Right atrium auricular region (tissue), 2 donors: ENCODE measurements at places on chromosomes 13 and 19. TPM values are rescaled to one million over a fixed set of nuclear protein-coding genes. Genes with fewer than 3 reads are reported as not detected.
A peak's percentile ranks its signal among the peaks of the same experiment; 100 is the strongest.

DNA sequence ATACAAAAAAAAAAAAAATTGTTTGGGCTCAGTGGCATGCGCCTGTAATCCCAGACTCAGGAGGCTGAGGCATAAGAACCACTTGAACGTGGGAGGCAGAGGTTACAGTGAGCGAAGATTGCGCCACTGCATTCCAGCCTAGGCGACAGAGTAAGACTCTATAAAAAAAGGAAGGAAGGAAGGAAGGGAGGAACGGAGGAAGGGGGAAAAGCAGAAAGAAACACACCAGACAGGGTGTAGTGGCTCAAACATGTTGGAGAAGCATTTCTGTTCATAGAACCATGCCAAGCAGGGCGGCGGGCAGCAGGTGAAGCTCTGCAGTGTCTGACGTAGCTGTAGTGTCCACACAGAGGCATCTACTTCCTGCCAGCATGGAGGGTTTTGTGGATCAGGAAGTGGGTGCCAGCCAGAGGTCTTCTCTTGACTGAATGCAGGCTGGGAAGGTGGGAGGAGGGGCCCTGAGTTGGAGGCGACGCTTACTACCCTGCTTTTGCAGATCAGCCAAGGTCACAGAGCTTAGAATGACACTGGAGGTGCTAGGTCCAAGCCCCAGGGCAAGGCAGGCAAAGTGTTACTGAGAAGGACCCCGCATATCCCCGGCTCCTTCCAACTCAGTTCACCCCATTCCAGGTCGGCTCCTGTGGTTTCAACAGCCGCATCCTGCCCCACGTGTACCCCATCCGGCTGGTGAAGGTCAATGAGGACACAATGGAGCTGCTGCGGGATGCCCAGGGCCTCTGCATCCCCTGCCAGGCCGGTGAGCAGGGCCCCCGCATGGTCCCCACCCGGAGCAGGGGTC lies 11.6 kb upstream of the PGLS start:
- no peak for DNase-seq

DNA sequence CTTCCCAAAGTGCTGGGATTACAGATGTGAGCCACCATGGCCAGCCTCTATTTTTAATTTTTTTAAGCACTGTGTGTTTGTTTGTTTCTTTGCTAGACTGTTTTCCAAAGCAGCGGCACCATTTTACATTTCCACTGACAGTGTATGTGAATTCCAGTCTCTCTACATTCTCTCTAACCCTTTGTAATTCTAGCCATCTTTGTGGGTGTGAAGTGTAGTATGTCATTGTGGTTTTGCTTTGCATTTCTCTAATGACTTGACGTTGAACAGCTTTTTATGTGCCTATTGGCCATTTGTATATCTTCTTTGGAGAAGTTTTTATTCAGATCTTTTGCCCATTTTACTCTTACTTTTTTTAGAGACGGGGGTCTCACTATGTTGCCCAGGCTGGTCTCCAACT lies 11.6 kb downstream of the PNPLA6 start:
- no peak for DNase-seq

DNA sequence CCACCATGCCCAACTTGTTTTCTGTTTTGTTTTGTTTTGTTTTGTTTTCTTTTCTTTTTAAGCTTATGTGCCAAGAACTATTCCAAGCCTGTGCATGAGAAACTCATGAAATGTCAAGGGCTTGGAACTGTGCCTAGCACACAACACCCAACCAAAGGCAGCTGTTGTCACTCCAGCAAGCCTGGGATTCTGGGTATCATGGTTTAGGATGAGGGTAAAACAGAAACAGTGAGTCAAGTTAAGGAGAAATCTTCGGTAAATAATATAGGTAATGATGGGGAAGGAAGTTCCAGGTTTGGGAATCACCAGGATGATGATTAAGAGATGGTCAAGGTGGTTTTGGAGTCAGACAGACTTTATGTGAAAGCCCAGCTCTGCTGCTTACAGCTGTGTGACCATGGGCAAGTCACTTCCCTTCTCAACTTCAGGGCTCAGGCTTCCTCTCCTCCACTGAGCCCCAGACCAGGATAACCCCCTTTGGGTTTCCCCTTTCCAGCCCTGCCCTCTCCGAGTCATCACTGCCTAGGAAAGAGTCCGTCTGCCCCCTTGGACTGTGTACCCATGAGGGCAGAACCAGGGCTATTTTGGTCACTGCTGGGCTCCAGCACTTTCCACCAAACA lies 5.0 kb downstream of the PVR start:
- DNase-seq: peak; percentile 63

- no peak for DNase-seq
Observed at GRCh38 chr19:14515501-14516047, 2.6 kb downstream of the DNAJB1 start.

NUP58 gene
- 24.7 TPM for total RNA-seq

DNA sequence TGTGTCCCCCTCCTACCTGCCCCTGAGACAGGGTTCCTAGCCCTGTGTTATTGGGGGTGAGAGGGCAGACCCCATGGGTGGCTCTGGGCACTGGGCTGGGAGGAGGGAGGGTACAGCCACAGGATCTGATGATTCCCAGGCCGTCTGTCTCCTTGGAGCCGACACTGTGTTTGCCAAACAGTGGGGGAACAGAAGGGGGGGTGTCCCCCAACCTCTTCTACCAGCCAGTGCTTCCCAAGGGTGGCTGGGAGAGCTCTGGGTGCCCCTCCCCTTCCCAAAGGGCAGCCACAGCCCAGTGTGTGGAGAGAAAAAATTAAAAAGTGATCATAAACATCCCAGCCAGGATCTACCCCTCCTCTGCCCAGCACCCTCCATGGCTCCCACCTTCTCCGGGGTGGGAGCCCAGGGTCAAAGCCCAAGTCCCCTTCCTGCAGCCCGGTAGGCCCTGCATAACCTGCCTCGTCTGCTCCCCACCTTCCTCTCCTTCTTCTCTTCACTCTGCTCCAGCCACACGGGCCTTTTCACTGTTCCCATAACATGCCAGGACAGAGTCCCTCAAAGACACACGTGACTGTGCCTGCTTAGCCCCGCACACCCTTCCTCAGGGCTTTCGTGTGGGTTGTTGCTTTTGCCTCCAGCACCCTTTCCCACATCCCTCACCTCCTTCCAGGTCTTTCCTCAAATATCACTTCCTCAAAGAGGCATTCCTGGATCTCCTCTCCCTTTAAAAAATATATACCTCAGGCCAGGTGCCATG lies 1.4 kb upstream of the PLIN4 start:
- DNase-seq: no peak

B3GLCT gene
- total RNA-seq: 18.2 TPM

SPRYD7 gene
- 6.1 TPM for total RNA-seq

LGALS4 gene
- 0.67 TPM for total RNA-seq

ELOF1 gene
- total RNA-seq: 17.1 TPM

DNA sequence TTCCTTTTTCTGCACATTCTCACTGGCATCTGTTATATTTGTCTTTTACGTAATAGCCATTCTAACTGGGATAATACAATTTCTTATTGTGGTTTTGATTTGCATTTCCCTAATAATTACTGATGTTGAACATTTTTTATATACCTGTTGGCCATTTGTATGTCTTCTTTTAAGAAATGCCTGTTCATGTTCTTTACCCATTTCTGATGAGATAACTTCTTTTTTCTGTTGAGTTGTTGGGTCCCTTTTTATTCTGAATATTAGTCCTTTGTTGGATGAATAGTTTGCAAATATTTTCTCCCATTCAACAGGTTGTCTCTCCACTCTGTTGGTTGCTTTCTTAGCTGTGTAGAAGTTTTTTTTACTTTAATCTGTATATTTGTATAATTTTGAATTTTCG lies 147.7 kb upstream of the TRPC4 start:
- no peak for DNase-seq

KASH5 gene
- total RNA-seq: not detected

- no peak for DNase-seq
Observed at GRCh38 chr19:18778826-18779495, 12.1 kb downstream of the COMP start.

PLEKHG2 gene
- 7.5 TPM for total RNA-seq

GRCh38 chr19:40990972-40991381 lies at the start of gene CYP2B6:
Gene CYP2B6, plus strand, starts transcription at chr19:40991282. Its CDS starts 24 bp downstream, at chr19:40991306.
- no peak for DNase-seq

DNA sequence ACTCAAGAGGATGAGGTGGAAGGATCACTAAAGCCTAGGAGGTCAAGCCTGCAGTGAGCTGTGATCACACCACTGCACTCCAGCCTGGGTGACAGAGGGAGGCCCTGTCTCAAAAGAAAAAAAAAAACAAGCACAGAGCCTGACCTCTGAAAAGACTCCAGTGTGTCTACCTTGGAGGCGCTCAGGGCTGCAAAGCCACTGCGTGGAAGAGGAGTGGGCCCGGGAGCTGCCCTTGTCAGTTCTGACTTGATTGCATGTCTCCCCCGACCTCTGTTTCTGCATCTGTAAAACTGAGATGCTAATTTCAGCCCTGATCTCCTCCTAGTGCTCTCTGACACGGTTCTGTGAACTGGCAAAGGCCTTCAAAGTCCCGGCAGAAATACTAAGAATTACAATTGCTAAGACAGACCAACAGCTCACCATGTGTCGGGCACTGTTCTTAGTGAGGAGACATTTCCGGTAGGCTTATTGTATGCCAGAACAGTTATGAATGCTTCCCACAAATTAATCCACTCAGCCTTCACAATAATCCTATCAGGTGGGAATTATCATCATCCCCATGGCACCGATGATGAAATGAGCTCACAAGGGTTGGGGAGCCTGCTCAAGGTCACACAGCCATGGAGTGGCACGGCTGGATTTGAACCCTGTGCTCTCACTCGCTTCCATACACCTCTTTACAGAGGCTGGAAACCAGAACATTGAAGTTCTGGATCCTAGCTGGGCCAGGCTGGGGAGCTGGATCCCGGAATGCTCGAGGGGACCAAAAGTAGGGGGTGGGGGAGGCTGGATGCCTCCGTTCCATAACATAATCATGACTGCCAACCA lies 3.5 kb downstream of the AKT2 start:
- DNase-seq: no peak

DNA sequence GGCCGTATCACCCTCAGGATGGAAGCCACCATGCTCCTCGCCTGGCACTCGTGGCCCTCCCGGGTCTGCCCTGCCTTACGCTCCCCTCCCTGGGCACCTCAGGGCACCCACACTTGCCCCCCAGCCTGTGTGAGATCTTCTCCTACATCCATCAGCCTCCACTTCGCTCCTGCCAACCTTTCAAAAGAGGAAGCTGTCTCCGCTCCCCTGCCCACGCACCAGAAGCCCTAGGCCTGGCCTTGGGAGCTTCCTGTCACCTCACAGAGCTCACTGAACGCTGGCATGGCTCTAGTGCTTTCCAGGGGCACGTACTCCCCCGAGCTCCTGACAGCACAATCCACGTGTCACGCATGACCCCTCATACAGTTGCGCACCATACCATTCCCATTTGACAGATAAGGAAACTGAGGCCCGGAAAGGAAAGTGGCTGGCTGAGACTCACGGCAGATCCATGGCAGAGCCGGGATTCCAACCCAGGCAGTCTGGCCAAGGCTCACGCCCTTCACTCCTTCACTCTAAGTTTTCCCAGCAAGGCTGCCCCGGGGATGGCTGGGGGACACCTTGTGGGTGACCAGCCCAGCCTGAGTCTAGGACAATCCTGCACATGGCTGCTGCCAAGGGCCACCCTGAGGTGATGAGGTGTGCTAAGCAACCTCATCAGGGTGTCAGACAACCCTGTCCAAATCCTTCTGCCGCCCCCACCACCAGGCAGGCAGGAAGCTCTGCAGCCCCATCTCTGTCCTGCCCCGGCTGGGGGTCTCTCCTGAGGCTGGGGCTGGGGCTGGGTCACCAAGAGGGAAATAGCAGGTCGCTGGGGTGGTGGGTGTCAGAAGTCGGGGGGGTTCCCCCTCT lies 19.3 kb downstream of the PPP1R12C start:
- DNase-seq: no peak

DNA sequence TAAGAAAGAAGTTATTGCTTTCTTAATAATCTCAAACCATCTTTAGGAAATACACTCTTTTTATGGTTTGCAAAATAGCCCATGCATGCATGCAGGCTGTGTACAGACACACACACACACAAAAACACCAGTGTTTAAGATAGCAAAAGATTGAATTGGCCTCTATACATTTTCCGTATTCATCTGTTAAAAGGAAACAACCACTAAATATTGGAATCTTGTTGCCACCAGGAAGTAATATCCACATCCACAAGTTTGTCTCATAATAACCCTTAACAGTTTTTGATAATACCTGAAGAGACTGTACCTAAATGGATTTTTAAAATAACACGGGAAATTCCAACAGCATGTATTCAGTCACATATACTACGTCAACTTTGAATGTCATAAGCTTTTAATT lies 7.3 kb upstream of the MAB21L1 start:
- no peak for DNase-seq

CSNK1G2 gene
- total RNA-seq: 29.0 TPM

OR7D2 gene
- total RNA-seq: not detected
